ENCODE measurements at places on chromosomes 3 and 15. TPM values are rescaled to one million over a fixed set of nuclear protein-coding genes. Genes with fewer than 3 reads are reported as not detected.

DNA sequence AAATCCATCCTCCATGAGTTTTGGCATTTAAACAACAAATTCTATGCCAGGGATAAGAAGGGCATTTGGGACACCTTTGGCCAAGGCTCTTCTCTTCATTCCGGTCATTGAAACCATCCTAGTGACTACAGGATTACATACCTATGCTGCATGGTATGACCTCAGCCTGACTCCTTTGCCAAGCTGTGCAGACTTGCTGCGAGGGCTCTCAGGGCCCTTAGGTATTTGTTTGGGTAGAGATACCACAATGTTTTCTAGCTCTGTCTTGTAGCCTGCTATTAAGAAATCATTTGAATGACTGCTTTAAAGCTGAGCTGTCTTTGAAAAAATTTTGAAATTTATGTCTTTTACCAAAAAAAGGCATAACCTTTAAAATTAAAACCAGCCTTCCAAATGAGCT is 749.8 kb upstream of the SGO1 start:
- DNase-seq: no peak

- no peak for DNase-seq
Observed at GRCh38 chr3:28008235-28008634, 233.2 kb upstream of the CMC1 start.

DNA sequence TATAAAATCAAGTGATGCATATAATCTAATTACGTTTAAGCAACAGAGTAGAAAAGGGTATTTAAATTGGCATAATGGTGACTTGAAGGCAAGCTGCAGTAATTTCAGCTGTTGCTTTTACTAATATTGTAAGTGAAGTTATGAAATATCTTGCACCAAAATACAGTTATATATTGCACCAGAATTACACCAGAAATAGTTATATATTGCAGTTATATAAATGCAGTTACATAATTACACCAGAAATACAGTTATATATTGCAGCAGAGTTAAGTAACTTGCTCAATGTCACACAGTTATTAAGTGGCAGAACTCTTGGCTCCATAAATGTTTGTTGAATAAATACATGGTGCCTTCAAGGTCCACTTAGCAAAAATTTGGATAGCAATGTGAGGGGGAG is 51.4 kb downstream of the PCOLCE2 start:
- DNase-seq: no peak

GRCh38 chr3:13233487-13234485 is 160.6 kb upstream of the IQSEC1 start:
- DNase-seq: no peak

DNA sequence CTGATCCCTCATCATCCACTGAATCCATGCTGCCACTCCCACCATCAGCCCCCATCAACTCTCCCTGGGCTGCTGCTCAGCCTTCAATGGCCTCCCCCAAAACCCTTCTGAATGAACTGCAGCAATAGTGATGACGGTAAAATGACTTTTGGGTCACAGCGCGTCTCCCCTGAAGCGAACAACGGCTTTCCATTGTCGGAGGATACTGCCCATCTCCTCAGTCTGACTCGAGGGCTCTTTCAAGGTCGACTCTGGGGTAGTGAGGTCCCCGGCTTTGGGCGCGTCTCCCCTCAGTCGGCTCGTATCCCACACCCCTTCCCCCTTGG is 57.2 kb upstream of the ZBTB38 start:
- no peak for DNase-seq

GRCh38 chr3:155232605-155233004 is 60.9 kb downstream of the STRIT1 start:
- DNase-seq: peak; percentile 63

GRCh38 chr3:119913021-119913420 is 131.1 kb downstream of the NR1I2 start:
- no peak for DNase-seq

DNA sequence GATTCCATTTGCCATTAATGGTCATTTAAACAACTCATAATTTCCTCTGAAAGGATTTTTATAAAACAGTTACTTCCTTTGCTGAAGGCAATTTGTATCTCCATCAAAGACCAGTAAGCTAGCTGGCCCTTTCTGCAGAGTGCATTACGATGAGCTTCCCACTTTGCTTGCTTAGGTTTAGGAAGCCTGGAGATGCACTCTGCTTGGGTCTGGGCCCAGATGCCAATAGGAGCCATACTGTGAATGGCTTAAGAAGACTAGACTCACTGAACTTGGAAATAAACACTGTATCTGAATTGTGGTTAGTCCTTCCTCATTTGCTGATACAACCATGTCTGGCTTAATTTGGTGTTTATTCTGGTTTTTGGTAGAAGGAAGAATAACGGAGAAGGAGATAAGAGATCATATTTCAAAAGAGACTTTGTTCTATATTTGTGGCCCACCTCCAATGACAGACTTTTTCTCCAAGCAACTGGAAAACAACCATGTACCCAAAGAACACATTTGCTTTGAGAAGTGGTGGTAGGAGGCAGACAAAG is 38.1 kb downstream of the OXNAD1 start:
- no peak for DNase-seq

- DNase-seq: no peak
Observed at GRCh38 chr3:107368654-107369398, 8.4 kb upstream of the CCDC54 start.

- DNase-seq: peak; percentile 75
Observed at GRCh38 chr15:45641374-45641781, 6.5 kb downstream of the SQOR start.

DNA sequence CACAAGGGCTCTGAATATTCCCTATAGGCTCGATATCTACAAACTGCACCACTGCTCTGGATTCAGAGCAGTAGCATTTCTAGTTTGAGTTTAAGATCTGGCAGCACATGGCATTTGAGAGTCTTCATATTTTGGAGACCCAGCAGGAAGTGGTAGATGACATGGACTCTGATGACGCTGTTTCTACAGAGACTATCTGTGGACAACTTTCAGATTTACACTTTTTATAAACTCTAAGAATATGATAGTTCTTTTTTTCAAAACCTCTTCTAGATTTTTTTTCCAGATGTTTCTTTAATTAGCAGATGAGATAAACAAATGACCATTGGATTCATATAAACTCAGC is 35.8 kb downstream of the ARMC8 start:
- DNase-seq: no peak

DNA sequence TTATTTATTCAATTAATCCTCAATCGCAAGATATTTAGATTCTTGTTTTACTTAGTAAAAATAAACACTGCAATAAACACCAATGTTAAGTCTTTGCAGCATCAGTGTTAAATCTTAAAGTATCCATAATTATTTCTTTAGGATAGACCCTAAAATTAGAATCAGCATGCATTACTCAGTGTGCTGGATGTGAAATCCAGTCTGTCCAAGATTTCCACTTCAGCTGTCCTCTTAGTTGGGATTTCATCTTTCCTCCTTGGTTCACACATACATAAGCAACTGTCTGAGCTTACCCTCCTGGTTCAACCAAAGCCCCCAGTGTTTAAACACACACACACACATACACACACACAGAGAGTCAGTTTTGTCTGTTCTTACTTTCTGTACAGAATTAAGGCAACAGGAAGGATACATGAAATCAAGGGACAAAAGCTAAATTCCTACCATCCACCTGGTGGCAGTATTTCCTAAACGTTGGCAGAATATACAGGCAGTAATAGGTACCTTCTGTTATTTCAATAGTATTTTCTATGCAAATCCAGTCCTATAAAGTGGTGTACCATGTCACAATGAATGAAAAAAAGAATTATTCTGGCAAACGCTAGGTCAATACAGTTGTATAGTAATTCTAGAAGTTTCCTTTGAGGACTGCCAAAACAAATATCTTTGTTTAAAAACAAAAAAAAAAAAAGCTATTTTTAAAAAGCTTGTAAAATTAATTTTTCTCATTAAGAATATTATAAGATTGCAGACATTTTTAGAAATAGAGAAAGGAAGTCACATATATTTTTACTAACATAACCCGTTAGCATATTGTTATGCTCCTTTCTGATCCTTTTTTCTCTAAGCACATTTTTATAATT is 27.3 kb upstream of the DMXL2 start:
- peak; percentile 89 for DNase-seq

DNA sequence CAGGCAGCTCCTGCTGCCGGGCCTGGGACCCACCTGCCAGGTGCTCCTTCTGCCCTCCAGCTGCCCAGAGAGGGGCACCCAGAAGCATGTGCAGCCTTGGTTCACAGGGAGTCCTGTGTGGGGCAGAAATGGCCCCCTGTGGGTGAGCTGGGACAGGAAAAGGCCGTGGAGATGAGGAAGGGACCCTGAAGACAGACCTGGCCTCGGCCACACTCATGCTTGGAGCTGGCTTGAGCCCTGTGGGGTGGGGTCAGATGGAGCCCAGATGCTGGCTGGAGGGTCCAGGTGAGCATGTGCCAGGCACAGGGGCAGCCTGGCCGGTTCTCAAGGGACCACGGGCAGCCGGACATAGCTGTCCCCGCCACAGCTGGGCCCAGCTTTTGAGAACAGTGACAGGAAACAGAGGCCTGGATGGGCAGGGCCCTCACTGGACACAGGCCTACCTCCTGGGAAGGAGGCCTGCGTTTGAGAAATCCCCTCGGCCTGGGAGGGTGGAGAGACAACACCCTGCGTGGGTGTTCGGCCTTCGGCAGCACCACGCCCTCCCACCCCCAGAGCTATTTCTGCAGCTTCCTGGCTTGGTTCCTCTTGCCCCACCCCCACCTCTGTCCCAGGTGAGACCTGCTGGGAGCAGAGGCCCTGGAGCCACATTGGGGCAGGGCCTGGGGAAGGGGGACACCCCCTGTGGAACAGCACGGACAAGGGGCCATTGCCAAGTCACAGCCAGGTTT is 132.6 kb upstream of the MEF2A start:
- DNase-seq: no peak

DNA sequence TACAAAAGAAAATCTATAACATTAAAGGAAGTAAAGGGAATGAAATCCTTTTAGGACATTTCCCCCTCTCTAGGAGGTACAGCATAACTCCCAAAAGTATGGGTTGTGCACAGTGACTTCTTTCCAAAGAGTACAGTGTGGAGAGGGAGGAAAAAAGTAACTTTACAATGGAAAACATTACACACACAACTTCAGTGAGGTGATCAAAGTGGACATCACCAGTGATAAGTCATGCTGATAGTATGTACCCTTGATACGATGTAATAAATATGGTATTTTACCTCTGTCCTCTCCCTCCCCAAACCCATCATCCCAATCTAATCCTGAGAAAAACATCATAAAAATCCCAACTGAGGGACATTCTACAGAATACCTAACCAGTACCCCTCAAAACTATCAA is 10.8 kb downstream of the PLD1 start:
- DNase-seq: peak; percentile 54

- DNase-seq: no peak
Observed at GRCh38 chr3:73848173-73848906, 223.6 kb upstream of the PDZRN3 start.

DNA sequence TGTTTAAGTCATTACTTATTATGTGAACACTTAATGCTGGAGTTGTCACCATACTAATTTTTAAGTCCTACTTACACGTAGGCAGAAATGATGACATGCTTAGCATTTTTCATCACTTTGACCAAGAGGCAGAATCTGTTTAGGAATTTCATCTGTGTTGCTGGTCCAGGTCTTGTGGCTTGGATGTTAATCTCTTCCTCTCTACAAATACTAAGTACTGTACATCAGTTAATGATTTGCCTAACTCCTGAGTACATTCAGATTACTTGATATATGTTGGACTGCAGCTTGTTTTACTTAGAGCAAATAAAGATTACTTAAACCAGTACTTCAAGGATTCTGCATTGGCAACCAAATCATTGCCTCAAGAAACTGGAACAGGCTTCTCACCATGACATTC is 8.6 kb downstream of the SNRK start:
- no peak for DNase-seq

GRCh38 chr3:46462511-46462910 is 2.2 kb downstream of the LTF start:
- peak; percentile 8 for DNase-seq

- no peak for DNase-seq
Observed at GRCh38 chr15:34336231-34336990, 1.2 kb downstream of the SLC12A6 start.

- no peak for DNase-seq
Observed at GRCh38 chr15:33623010-33623409, 312.2 kb downstream of the RYR3 start.

DNA sequence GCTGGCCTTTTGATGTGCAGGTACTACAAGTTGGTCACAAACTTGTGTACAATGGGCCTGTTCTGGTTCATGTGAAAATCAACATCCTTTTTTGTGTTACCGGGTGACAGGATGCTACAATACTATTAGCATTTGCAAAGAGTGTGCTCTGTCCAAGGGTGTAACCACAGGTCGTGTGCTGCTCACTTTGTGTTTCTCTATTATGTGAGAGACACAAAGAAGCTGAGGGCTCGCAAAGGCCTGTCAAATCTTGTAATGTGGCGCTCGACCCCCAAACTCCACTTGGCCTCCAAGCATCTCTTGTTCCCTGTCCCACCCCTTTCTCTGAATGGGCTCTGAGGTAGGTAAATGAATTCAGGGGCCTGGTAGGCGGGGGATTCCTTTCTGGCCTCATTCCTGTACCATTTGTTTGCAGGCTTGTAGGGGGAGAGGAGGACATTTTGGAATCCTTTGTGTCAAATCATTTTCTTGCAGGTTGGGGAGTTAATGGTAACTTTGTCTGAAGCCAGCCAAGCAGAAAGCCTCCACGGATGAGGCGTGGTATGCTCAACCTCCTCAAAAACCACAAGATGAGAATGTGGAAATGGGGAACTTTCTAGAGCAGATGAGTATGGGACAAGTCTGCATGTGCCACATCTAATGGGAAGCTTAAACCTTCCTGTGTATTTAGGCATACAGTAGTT is 109.1 kb downstream of the OPA1 start:
- DNase-seq: no peak

DNA sequence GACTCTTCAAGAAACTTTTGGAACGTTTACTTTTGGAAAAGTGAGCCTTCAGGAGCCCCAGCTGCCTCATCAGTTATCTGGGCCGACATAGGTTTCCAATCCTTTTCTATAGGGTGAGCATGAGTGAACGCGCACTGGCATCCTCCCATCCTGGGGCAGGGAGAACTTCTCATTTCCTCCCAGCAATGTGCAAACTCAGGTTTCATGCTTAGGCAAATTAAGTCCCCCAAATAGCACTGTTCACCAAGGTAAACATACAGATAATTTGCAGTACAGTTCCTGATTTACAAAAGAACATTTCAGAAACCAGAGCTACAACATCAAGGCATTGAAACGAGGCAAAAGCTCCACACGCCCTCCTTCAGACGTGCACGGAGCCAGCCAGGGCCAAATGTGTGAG is 333.5 kb upstream of the NR2E3 start:
- no peak for DNase-seq

The LRTM1 gene
- not detected for total RNA-seq

The NUP210 gene
- total RNA-seq: 0.20 TPM

The SLC9C1 gene
- total RNA-seq: under 0.01 TPM

The ITIH1 gene
- total RNA-seq: not detected

The CLRN1 gene
- not detected for total RNA-seq

The LXN gene
- 46.4 TPM for total RNA-seq

The CHRFAM7A gene
- total RNA-seq: 0.60 TPM

The EPHA3 gene
- total RNA-seq: not detected

The CLDN16 gene
- total RNA-seq: not detected

The ARHGEF3 gene
- total RNA-seq: 7.2 TPM

The RHCG gene
- total RNA-seq: not detected

The MAGEL2 gene
- total RNA-seq: not detected

The ST3GAL6 gene
- total RNA-seq: 24.8 TPM

The LSMEM2 gene
- not detected for total RNA-seq

The CD80 gene
- not detected for total RNA-seq

The GOLGA8H gene
- total RNA-seq: 0.87 TPM

Measured in lung microvascular endothelial cell (primary cell).